Midbrain (tissue), 1 donor: ENCODE measurements at places on chromosomes 1 and 21.

DNA sequence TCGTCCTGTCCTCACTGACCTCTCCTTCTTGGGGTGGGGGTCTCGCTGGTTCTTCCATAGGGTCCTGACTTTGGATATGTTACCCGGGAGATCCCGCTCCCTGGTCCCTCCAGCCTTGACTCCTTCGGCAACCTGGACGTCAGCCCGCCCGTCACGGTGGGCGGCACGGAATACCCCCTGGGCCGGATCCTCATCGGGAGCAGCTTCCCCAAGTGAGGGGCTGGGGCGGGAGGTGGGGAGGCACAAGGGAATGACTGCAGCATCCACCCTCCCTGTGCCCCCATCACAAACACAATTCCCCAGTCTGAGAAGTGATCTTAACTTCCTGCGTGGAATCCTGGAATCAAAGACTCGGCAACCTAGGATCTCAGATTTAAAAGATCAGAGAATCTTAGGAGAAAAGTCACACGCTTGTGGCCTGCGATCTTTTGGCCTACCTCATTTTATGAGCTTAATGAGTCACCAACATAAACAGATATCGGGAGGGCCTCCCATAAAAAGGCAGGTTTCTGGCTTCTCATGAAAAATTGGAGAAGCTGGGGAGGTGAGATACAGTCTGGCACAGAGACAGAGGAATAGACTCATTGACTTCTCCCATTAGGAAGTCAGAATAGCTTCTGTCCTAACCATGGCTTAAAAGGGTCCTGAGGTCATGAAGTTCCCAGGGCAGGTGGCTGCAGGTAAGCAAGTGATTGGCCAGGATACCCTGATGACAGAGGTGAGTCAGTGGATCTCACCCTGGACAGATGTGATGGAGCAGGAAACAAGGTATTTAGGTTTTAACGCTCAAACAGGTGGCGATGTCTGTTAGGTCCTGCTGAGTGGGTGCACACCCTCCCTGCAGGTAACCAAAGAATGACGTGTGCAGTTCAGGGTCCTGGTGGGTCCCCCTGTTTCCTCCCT is 15.9 kb upstream of the PADI3 start:
- no peak for DNase-seq

- no peak for DNase-seq
These were observed 24.1 kb upstream of the ZNF436 start for GRCh38 chr1:23393706-23394105.

- no peak for DNase-seq
These were observed 8.5 kb downstream of the CHRNB2 start for GRCh38 chr1:154575951-154576566.

- no peak for DNase-seq
These were observed 132.2 kb downstream of the ATP5PO start for GRCh38 chr21:33783187-33783979.

- no peak for DNase-seq
These were observed 72.3 kb downstream of the CTH start for GRCh38 chr1:70483342-70483741.

GRCh38 chr1:115134850-115135480 is 45.7 kb upstream of the TSPAN2 start:
- DNase-seq: no peak

GRCh38 chr1:217527151-217527550 is 103.7 kb downstream of the GPATCH2 start:
- DNase-seq: no peak

DNA sequence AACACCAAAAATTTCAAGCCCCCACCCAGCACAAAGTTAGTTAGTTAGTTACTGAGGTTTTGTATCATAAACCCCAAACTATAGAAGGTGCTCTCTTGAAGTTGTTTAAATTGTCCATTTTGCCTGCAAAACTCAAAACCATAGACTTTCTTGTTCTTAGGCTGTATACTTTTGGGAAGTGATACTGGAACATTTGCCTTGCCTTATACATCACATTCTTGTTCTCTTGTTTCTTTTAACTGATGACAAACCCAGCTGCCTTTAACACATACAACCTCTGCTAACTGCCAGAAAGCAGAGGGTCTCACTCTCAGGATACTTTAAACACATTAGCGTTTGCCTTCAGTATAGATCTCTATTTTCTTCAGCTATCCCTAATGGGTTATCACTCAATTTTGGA is 570.5 kb downstream of the MRPL39 start:
- no peak for DNase-seq

GRCh38 chr1:115313182-115313581 is 24.9 kb downstream of the NGF start:
- DNase-seq: peak; percentile 33

DNA sequence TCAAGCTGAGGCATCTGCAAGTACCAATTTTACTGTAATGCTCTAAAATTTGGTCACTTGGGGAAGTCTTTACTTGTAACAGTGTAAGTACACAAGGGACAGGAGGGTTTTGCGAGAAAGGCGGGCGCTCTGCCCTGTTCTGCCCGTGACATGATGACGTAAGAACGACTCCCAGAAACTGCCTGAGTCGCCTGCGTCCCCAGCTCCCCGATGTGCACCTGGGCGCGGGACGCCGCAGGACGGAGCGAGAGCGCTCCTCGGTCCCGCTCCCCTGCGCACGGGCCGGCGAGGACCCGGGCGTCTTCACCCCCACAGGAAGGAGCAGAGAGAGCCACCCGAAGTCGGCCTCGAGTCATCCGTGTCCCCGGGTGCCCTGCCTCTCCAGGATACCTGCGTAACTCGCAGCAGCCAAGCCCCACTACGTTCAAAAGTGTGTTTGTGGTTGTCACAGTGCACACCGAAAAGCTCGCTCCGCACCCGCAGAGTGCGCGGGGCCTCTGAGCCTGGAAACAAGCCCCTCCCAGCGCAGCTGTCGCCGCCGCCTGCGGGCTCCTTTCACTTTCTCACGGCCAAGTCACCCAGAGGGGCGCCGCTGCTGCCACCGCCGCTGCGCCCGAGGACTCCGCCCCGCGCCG is 3.3 kb upstream of the ZBTB18 start:
- peak; percentile 73 for DNase-seq

DNA sequence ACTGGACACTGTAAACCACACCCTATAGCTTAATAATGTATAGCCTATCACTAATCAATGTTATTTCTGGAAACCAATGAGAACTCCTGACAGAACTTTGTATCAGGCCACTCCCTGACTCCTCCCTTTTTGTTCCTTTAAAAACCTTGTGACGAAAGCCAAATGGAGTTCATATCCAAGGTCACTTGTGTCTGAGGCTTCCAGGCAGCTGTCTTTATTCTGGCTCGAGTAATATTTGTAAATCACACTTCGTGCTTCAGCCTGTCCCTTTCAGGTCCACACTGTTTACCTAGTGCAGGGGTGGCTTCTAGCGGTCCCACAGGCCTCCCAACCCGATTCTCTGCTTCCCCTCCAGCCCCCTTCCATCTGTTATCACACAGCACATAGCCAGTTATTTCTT is 16.2 kb upstream of the CAPN9 start:
- DNase-seq: no peak

DNA sequence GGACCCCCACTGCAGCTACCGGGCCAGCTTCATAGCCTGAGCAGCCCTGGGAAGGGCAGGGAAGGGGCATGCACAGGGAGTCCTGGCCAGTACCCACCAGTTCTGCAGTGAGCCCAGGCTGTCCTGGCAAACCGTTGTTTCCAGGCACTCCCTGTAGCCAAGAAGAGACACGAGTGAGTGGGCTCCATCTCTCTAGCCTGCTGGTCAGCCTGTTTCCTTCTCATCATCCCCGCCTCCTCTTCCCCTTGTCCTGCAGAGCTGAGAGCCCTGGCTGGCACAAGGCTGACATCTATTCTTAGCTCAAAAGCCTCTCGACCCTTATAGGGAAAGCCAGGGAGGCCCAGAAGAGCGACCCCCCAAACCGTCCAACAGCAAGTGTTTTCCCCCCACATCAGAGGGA is 28.7 kb downstream of the COL16A1 start:
- DNase-seq: no peak

GRCh38 chr1:151864411-151864810 is 10.9 kb upstream of the THEM5 start:
- no peak for DNase-seq

GRCh38 chr1:14552246-14552965 is 46.1 kb upstream of the KAZN start:
- DNase-seq: no peak

DNA sequence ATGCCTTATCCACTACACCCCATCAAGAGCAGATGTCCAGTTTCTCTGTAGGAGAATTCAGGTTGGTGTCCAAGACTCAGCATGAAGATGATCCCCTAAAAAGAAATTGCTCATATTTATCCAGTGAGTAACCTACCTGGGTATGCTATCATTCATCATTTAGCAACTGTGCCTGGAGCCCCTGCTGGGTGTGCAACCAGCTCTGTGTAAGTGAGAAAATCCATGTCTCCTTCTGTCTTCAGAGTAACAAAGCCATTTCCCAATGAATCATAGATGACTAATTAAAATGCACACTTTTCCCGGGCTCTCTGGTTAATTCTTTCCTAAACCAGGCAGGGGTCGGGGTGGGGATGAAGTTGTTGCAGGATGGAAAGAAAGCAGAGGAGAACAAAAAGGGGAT is 35.8 kb downstream of the OLFML3 start:
- no peak for DNase-seq

GRCh38 chr21:32070676-32071330 is 198.0 kb downstream of the HUNK start:
- DNase-seq: no peak

GRCh38 chr1:114263343-114263742 is 109.7 kb upstream of the SYT6 start:
- DNase-seq: no peak

GRCh38 chr1:49424782-49425181 is 599.0 kb downstream of the AGBL4 start:
- no peak for DNase-seq

- no peak for DNase-seq
These were observed 11.0 kb upstream of the ELK4 start for GRCh38 chr1:205642679-205643307.

DNA sequence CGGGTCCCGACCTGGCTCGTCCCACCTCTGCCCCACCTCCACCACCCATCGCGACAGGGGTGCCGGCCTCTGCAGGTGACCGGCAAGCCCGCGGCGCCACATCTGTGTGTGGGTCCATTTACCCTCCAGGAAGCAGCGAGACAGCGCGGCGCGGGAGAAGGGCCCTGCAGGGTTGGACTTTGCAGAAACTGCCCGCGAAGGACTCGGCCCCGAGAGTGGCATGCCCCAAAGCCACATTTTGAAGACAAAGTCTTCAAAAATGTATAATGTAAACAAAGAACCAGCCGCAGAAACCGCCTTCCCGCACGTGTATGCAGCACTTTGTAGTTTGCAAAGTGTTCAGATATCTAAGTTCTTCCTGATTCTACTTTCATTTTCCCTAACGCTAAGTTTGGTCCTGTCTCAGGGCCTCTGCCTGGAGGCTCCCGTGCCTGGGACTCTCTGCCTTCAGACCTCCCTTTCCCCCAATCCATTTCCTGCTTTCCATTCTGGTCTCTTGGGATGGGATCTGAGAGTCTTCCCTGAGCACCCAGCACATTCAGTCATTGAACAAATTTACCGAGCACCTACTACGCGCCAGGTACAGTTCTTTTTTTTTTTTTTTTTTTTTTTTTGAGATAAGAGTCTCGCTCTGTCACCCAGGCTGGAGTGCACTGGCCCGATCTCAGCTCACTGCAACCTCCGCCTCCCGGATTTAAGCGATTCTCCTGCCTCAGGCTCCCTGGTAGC is 524 bp upstream of the TMCO4 start:
- DNase-seq: no peak

DNA sequence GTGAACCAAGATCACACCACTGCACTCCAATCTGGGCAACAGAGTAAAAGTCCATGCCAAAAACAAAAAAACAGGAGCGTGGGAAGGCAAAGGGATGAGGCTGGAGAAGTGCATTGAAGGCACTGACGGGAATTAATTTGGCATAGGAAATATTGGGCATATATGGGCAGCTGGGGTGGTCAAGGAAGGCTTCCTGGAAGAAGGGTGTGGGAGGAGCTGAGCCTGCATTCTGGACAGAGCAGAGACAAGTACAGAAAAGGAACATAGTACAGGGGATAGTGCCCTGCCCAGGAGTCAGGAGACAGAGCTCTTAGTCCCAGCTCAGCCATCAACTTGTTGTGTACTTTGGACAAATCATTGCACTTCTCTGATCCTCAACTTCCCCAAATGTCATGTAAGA is 11.7 kb downstream of the SDC3 start:
- no peak for DNase-seq

DNA sequence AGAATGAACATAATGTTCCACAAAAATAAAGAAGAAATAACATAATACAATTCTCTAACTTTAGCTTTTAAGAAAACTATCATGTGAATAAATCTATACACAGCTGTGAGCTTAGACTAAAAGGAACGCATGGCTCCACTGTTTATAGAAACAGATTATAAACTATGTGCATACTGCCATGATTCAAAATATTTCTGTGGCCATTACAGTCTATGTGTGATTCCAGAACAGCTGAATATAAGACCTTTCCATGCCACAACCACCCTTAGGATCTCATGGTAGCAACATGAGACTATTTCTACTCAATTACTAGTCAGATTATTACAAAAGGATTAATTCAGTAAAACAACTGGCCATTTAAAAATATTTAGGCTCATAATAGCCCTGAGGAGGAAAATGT is 3.9 kb downstream of the CHML start:
- no peak for DNase-seq

GRCh38 chr1:200317236-200317635 is 92.6 kb downstream of the ZNF281 start:
- DNase-seq: no peak

DNA sequence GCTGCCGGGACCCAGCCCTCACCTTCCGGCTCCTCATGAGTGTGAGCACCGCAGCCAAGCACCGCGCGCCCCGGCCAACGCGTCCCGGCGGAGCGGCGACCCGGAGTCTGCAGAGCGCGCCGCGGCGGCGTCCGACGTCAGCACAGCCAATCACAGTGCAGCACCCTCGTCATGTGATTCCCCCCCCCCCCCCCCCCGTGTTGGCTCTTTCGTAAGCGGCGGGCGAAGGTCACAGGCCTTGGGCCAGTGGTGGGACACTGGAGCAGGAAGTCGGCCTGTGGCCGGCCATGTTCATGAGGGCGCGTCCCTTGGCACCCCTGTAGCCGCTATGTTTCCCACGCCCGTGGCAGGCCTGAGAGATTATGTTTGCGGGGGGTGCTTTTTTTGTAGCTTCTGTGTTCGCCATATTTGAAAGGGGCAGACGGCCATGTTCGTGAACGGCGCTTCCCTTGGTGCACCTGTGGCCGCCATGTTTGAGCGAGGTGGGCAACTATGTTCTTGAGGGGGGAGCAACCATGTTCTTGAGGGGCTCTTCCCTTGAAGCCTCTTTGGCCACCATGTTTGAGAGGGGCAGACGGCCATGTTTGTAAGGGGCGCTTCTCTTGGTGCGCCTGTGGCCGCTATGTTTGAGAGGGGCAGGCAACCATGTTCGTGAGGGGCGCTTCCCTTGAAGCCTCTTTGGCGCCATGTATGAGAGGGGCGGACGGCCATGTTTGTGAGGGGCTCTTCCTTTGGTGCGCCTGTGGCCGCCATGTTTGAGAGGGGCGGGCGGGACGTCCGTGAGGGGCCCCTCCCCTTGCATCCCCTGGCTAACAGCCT is at the start of gene C1orf174:
C1orf174 (minus strand) TSS at position 123 of the 819 bp plus-strand sequence; CDS start at position 37, 86 bp downstream.
- DNase-seq: peak; percentile 98

DNA sequence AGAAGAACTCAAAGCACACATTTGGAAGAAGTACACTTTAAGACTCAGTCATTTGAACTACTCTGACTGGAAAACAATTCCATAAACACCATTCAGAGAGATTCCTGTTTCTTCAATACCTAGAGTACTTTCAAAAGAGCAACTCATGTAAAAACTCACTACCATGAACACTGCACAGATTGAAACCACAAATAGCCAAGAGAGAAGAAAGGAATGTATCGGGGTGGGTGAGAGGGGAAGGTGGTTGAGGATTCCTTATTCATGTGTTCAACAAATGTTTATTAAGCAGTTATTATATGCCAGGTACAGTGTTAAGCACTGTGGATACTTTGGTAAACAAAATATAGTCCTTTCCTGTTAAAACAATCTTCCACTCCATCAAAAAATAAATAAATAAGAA is 64.7 kb downstream of the NRIP1 start:
- no peak for DNase-seq
